ENCODE measurements at places on chromosomes 13 and 19. TPM values are rescaled to one million over a fixed set of nuclear protein-coding genes. Genes with fewer than 3 reads are reported as not detected.

DNA sequence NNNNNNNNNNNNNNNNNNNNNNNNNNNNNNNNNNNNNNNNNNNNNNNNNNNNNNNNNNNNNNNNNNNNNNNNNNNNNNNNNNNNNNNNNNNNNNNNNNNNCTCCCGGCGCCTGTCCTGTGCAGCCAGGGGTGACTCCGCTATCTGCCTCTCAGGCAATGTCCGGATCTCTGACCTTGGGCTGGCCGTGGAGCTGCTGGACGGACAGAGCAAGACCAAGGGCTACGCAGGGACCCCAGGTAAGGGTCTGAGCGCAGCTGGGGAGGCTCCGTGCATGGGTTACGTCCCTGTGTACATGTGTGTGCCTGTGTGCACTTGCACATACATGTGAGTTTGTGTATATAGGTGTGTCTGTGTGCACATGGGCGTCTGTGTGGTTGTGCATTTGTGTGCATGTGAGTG, 36.1 kb upstream of the TMEM255B start:
- no peak for DNase-seq
- no peak overlapping the region for H3K27ac ChIP-seq
- peaks cover 12% of the 10 kb centered on the region for H3K4me1 ChIP-seq
- H3K4me3 ChIP-seq = no peak overlapping the region

- no peaks in the 10 kb centered on the region for H3K27me3 ChIP-seq
- H3K27ac ChIP-seq = no peak overlapping the region
- no peaks in the 10 kb centered on the region for H3K4me1 ChIP-seq
- no peak overlapping the region for H3K4me3 ChIP-seq
- peaks cover 6% of the 10 kb centered on the region for H3K36me3 ChIP-seq
Observed at GRCh38 chr13:59880468-59880867, 283.3 kb downstream of the DIAPH3 start.

DNA sequence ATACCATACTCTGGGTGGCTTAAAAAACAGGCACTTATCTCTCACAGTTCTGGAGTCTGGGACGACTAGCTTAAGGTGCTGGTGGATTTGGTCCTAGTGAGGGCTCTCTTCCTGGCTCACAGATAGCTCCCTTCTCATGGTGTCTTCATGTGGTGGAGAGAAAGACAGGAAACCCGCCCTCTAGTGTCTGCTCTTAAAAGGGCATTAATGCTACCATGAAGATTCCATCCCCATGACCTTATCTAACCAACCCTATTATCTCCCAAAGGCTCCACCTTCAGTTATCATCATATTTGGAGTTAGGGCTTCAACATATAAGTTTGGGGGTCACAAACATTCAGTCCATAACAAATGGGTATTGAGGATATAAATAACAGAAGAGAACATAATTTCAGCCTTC, 139.4 kb downstream of the HS6ST3 start:
- no peak overlapping the region for H3K27ac ChIP-seq
- H3K36me3 ChIP-seq = no peaks in the 10 kb centered on the region
- no peak overlapping the region for H3K4me3 ChIP-seq
- no peaks in the 10 kb centered on the region for H3K4me1 ChIP-seq
- no peak for DNase-seq

The VSIG10L gene
- 1.8 TPM for total RNA-seq

- peaks cover 5% of the 10 kb centered on the region for H3K4me1 ChIP-seq
- no peak for DNase-seq
- H3K4me3 ChIP-seq = no peak overlapping the region
- no peak overlapping the region for H3K27ac ChIP-seq
- H3K27me3 ChIP-seq = peaks cover 22% of the 10 kb centered on the region
- no peaks in the 10 kb centered on the region for H3K36me3 ChIP-seq
Observed at GRCh38 chr13:94335761-94336526, 143.5 kb downstream of the DCT start.

The LAIR2 gene
- total RNA-seq = 1.6 TPM

The SCGB2B2 gene
- 0.42 TPM for total RNA-seq

DNA sequence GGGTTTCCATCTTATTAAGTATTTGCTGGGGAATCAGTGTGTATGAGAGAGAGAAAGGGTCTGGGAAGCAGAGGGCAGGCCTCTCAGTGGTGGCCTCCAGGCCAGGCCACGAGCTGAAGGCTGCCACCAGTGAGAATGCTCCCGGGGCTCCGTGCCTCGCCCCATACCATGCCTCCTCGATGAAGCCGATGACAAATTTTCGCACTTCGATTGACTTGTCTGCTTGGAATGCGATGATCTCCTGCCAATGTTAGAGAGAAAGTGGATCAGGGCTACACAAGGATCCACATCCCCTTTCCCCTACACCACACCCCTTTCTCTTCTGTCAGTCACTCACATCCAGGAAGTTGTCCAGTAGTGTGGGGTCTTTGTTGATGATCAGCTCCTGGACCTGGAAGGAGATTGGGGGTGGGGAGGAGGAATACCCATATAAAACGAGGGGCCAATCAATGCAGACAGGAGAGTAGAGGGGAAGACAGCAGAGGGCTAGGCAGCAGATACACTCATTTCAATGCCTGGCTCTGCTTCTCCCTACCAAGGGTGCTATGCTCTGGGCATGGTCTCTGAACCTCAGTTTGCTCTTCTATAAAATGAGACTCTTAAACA, 10.7 kb downstream of the SYMPK start:
- no peaks in the 10 kb centered on the region for H3K4me1 ChIP-seq
- H3K27me3 ChIP-seq = no peaks in the 10 kb centered on the region
- H3K4me3 ChIP-seq = no peak overlapping the region
- peaks cover 49% of the 10 kb centered on the region for H3K36me3 ChIP-seq
- no peak overlapping the region for H3K27ac ChIP-seq
- DNase-seq = no peak

The PSG1 gene
- total RNA-seq = not detected

DNA sequence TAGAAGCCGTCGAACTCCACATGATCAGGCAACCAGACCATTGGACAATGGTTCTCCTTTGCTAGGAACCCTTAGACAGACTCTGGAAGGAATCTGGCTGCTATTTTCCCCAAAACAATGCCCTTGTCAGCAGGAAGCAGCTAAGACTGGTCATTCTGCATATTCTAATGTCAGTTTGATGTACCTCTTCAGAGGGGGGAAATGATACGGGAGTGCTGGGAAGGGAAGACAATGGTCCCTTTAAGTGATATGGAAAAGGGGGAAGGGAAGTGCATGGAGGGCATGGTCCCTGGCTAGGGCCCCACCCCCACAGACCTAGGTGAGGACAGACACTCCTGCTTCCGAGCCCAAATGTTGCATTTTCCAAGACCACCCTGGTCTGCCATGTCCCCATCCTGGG, 389.0 kb upstream of the SLITRK6 start:
- H3K4me1 ChIP-seq = no peaks in the 10 kb centered on the region
- no peaks in the 10 kb centered on the region for H3K27me3 ChIP-seq
- no peak overlapping the region for H3K27ac ChIP-seq
- DNase-seq = no peak
- H3K4me3 ChIP-seq = no peak overlapping the region

- no peak for DNase-seq
- H3K27ac ChIP-seq = no peak overlapping the region
- H3K4me1 ChIP-seq = peaks cover 20% of the 10 kb centered on the region
- no peaks in the 10 kb centered on the region for H3K27me3 ChIP-seq
- peaks cover 37% of the 10 kb centered on the region for H3K36me3 ChIP-seq
Observed at GRCh38 chr13:49457221-49457620, 13.1 kb downstream of the SETDB2 start.

GRCh38 chr13:85529218-85529594, 270.0 kb downstream of the SLITRK6 start:
- no peaks in the 10 kb centered on the region for H3K36me3 ChIP-seq
- H3K4me1 ChIP-seq = no peaks in the 10 kb centered on the region
- H3K27ac ChIP-seq = no peak overlapping the region
- no peak overlapping the region for H3K4me3 ChIP-seq

DNA sequence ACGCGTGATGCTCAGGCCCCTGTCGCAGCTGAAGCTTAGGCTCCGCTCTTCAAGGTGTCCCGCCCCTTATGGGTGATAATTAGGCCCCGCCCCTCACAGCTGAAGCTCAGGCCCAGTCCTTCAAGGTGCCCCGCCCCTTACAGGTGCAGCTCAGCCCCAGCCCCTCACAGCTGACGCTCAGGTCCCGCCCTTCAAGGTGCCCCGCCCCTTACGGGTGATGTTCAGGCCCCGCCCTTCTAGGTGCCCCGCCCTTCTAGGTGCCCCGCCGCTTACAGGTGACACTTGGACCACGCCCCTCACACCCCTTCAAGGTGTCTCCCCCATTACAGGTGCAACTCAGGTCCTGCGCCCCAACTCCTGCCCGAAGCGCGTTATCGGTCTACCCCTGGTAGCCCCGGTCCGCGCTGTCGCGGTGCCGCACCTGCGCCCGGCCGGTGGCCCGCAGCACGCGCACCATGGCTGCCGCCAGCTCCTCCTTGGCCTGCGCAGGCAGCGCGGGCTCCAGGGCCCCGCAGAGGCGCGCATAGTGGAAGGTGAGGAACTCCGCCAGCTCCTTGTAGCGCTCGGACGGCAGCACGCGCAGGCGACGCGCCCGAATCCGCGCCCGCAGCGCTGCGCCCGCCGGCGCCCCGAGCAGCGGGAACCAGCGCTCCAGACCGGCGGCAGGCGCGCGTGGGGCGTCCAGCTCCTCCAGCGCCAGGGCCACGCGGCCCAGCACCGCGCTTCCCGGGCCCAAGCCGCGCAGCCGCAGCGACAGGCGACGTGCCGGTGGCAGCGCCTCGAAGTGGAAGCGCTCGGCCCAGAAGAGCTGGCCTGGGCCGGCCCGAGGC, 7.3 kb downstream of the RASAL3 start:
- H3K27ac ChIP-seq = no peak overlapping the region
- H3K4me1 ChIP-seq = peaks cover 34% of the 10 kb centered on the region
- no peak overlapping the region for H3K4me3 ChIP-seq
- H3K27me3 ChIP-seq = no peaks in the 10 kb centered on the region
- H3K36me3 ChIP-seq = peaks cover 78% of the 10 kb centered on the region
- DNase-seq = no peak

DNA sequence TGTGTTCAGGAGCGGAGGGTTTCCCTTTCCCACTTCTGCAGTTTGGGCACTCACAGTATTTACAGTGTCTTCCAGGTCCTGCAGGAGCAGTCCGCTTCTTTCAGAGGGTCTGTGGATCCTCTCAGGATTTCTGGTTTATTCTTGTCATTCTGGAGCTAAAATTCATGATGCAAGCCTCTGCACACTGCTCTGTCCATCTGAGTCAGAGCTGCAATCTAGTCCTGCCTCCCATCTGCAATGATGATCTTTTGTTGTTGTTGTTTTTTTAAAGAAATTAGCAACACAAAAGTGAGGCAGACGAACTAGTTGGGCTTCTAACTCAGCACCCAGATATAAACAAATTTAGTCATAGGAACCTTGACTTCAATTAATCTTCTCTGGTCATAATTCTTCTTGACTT, 86.5 kb downstream of the DLEU7 start:
- peaks cover 2% of the 10 kb centered on the region for H3K27me3 ChIP-seq
- peaks cover 24% of the 10 kb centered on the region for H3K4me1 ChIP-seq
- H3K27ac ChIP-seq = no peak overlapping the region
- no peak for DNase-seq
- peaks cover 3% of the 10 kb centered on the region for H3K36me3 ChIP-seq

DNA sequence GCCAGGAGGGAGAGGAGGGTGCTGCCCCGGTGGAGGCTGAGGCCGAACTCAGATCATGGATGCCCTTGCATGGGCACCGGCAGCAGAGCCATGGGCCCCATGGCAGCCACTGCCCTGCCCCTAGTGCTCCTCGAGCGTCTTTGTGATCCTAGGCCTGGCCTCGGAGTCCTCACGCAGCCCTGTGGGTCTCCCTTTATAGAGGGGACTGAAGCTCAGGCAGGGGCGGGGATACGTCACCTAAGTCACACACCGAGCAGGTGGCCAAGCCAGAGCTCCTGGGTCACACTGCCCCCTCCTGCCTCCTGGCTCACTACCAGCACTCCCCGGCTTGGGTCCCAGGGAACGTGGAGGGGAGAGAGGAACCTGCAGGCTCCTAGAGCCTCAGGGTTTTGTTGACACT, 28.7 kb downstream of the DHX34 start:
- H3K4me3 ChIP-seq = no peak overlapping the region
- H3K27ac ChIP-seq = no peak overlapping the region
- no peaks in the 10 kb centered on the region for H3K27me3 ChIP-seq

DNA sequence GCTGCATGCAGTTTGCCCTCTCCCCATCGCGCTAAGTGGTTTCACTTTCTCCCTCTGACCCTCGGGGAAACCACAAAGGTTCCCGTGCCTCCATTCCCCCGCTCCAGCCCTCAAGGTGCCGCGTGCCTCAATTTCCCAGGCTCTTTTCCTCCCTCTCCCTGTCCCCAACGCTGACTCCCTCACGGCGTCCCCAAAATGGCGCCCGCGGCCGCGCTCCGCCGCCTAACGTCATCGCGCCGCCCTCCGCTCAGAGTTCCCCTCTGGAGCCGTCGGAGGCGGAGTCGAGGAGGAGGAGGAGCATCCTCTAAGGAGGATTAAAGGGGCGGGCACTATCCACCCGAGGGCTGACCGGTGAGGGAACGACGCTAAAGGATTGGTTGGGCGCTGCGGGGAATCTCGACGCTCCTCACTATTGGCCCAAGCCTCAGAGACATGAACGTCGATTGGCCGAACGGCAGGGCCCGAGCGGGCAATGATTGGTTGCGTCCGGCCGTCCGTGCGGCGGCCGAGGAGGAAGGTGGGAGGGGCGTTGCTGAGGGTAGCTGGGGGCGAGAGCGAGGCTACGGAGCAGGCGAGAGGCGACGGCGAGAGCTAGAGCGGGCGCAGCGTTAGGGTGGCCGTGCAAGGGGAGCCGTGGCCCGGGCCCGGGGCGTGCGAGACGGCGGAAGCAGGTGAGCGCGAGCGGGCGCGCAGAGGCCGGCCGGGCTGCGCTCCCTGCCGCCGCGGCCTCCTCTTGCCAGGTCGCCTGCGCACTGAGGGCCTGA, at the start of gene ZNF574:
Gene ZNF574, plus strand, starts transcription at position 551 of the 764 bp plus-strand sequence. CDS start 2,441 bp downstream, outside the sequence.
- H3K27ac ChIP-seq = peak within 1 kb of the TSS; percentile 97
- H3K4me1 ChIP-seq = peaks cover 44% of the 10 kb centered on the region
- DNase-seq = peak; percentile 99
- peaks cover 27% of the 10 kb centered on the region for H3K36me3 ChIP-seq
- peaks cover 7% of the 10 kb centered on the region for H3K27me3 ChIP-seq
- H3K4me3 ChIP-seq = peak within 1 kb of the TSS; percentile 91

- H3K27ac ChIP-seq = no peak overlapping the region
- no peak overlapping the region for H3K4me3 ChIP-seq
- no peaks in the 10 kb centered on the region for H3K36me3 ChIP-seq
- DNase-seq = no peak
- H3K4me1 ChIP-seq = no peaks in the 10 kb centered on the region
- no peaks in the 10 kb centered on the region for H3K27me3 ChIP-seq
Observed at GRCh38 chr13:104270731-104271130, 1204.5 kb upstream of the SLC10A2 start.

The ZNF587B gene
- total RNA-seq = 22.2 TPM

The PGLYRP2 gene
- not detected for total RNA-seq

The ZNF773 gene
- 8.3 TPM for total RNA-seq

The N4BP2L1 gene
- total RNA-seq = 27.8 TPM

DNA sequence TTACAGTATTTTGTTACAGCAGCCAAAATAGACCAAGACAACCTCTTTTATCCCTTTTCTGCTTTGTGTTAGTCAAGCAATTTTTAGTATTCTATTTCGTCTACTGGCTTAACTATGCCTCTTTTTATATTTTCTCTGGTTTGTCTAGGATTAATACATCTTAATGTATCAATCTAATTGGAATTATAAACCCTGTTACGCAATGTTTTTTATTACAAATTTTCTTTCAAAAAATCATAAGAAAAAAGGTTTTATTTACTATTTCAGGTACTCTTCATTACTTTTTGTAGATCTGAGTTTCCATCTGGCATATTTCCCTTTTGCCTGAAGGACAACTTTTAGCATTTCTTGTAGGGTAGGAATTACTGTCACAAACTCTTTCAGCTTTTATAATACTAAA, 275.3 kb downstream of the DIAPH3 start:
- no peaks in the 10 kb centered on the region for H3K4me1 ChIP-seq
- H3K36me3 ChIP-seq = no peaks in the 10 kb centered on the region
- no peaks in the 10 kb centered on the region for H3K27me3 ChIP-seq
- H3K4me3 ChIP-seq = no peak overlapping the region

All from activated CD8-positive, alpha-beta T cell treated with anti-CD3 and anti-CD28 coated beads, Interleukin-2, amount 10 ng/mL, durations not matched to agents 7 days and 5 days (primary cell).